LHCN-M2 (cell line): ENCODE measurements at places on chromosomes 3 and 15.

DNA sequence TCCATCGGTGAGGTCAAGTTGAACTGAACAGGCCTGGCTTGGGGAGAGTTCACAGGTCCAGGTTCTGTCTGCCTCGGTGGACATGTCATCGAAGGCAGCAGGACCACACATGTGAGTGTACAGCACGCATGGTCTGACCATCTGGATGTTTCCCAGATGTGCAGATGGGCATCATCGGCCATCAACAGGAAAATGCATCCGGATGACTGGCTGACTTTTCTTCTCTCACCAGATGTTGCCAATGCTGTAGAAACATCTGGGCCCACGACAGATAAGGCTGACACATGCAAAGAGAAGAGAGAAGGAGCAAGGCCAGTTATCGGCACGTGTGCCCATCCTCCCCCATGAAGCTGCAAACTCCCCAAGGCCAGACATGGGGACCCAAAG, 45.1 kb downstream of the NOX5 start:
- no peak for DNase-seq

DNA sequence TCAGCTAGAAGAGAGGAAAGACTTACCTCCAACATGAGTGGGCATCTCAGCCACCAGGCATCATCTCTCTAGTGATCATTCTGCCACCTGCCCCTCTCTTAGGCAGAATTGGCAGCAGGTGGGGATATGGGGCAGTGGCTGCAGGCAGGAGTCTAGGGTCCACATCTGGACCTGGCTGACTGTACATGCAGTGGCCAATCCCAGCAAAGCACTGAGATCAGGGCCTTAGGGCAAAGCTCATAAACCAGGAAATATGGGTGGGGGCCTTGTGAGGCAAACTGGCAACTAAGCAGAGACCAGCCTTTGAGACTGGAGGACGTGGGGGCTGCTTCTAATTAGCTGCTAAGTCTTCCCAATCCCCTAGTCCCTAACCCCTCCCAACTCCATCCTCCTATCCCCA, 12.9 kb downstream of the POMGNT2 start:
- DNase-seq: no peak

DNA sequence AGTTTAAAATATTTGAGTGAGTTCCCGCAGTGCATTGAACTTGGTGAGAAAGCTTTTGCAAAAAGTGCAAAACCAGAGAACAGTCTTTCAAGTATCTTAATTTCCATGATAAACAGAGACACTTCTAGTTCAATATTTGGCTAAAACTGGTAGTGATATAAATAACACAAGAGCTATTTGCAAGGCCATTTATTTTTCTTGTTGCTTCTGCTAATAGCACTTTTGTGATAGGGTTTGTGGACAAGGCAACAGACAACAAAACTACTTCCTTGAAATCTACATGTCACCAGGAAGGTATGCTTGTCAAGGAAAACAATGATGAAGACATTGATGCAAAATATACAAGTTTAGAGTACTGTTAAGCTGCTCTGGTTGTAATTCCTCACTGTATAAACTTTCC, 1225.1 kb downstream of the OTOL1 start:
- DNase-seq: no peak

DNA sequence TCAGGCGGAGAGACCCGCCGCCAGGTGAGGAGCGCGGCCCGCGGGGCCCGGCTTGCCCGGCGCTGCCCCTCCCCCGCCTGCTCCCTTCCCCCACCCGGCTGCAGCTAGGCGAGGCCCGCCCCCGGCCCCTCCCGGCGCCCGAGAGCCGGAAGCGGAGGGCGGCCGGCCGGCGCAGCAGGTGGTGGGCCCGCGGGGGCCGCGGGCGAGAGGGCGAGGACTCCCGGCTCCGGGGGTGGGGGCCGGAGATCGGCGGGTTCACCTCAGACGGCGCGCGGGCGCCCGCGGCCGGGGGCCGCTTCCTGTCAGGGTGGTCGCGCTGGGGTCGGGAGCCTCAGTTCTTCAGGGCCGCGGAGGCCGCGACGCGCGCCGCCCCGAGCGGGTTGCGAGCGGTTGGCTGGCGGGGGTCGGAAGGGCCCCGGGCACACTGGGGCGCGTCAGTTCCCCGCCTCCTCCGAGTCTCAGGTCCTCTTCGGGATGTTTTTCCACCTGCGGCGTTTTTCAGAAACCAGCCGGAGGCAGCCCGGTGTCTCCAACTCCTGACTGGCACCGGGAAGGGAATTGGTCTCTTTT, 395 bp downstream of the ZFAND6 start:
- DNase-seq: peak; percentile 35

DNA sequence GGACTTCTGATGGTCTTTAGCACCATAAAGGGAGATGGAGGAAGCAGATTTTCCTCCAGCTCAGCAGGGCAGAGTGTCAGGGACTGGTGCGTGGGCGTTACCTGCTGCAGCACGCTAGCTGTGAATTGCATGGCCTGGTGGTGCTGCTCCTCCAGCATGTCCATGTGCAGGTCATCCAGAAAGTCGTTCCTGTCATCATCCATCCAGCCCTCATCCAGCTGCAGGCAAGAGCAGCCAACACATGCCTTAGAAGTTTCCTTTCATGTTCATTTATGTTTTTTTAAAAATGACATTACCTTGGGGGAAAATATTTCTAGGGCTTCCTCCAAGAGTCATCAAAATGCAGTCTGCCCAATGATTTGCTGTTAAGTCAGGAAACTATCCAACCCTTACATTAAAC, 239.2 kb downstream of the PDZRN3 start:
- DNase-seq: no peak

GRCh38 chr15:72197041-72197459, 537 bp downstream of the GRAMD2A start:
- DNase-seq: no peak

DNA sequence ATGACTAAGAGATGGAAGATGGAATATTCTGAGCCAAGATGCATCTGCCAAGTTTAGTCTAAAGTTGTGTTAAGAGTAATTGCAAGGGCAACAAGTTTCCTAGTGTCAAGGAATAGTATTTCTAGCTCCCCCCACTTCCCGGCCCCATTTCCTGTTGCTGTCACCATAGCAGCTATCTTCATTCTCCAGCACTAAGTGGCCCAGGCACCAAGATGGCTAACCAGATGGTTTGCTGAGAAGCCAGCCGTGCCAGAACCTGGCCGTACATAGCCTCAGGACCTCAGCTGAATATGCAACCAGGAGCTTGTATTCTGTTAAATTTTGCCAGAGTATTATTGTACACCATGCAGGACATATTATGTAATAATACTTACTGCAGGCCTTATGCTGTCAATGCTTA, 108.8 kb upstream of the UMPS start:
- DNase-seq: no peak

- DNase-seq: no peak
These were observed 303.6 kb downstream of the LSAMP start for GRCh38 chr3:116141724-116142123.

GRCh38 chr15:82950746-82951370, 1.7 kb downstream of the HOMER2 start:
- DNase-seq: no peak

- no peak for DNase-seq
These were observed 107.7 kb upstream of the PLSCR5 start for GRCh38 chr3:146712806-146713205.

DNA sequence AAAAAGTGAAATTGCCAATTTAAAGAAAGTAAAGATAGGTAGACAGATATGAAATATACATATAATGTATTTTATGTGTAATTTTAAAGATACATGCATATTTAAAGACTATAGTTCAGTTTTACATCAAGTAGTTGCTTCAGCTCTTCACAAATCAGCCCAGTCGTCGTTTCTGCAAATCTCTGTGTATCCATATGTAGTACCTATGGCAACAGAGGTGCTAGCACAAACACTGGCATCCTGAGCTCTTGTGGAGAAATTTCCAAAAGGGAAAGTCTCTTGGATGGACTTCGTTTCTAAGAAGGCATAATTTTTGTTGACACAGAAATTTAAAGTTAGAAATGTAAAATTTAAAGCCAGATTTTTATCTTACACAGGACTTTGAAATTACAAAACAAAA, 1284.7 kb downstream of the ROBO1 start:
- no peak for DNase-seq

- DNase-seq: no peak
These were observed 112.7 kb downstream of the SPATA16 start for GRCh38 chr3:173028351-173028750.
